NCI-H1092 treated with DMSO at 0.1 percent for 48 hours (cell line): ENCODE measurements at places on chromosomes 1 and 21.

GRCh38 chr1:206464456-206464964, 5.8 kb upstream of the IKBKE start:
- DNase-seq: no peak

- no peak for DNase-seq
These were observed 1.9 kb downstream of the CADM3 start for GRCh38 chr1:159173320-159173719.

DNA sequence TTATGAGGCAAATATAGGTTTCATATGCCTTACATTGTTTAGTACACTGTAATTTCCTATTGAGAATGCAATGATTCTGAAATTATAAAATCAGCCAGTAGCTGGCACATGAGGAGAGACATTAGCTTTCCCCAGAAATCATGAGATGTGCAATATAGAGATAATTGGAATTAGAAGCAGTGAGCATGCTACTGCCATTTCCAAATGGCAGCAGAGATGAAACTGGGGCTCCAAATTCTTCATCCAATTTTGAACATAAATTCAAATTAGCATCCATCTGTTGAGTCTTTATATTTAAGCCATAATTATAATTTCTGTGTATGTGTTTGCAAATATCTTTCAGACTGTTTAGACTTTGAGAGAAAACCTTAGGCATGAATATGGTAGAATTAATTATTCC, 28.8 kb downstream of the PTGER3 start:
- DNase-seq: no peak

DNA sequence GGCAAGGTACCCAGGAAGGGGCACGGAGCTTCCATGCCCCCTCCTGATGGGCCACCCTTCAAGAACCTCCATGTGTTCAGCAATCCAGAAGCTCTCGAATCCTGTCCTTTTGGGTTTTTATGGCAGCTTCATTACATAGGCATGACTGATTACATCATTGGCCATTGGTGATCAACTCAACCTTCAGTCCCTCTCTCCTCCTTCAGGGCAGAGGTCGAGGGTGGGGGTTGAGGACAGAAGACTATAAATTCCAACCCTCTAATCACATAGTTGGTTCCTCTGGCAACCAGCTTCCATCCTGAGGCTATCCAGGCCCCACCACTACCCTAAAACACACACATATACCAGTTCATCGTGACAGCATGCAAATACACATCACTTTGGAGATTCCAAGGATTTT, 135.7 kb downstream of the ZNF281 start:
- no peak for DNase-seq

- DNase-seq: no peak
These were observed 389.7 kb upstream of the RUNX1 start for GRCh38 chr21:35438643-35439404.

DNA sequence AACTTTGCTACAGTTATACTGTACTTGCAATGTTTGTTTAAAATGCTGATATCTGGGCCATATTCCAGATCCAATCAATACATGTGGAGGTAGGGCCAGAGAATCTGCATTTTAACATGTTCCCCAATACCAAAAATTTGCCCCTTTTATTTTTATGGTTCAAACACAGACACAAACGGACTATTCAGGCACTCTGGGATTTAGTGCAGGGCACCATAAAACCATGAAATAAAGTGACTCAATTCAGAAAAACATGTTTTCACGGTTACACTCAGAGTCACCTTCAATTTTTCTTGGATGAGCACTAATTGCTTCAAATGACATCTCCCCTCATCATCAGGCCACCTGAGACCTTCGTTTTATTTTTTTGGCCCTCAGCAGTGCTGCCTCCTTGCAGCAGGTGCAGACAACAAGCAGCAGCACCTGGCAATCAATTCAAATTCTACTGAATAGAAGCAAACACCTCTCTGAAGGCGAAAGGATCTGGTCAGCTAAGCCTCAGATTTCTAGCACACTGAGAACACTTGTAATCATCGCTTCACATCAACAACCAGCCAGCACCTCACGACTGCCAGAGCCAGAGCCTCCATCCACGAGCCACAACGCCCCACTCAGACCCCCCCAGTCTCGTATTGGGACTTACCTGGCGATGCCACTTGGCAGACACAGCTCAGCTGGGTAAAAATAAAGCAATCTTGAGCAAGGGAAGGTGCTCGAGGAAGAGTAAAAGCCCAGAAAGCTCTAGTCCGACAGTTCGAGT, 1.1 kb downstream of the ERO1B start:
- DNase-seq: peak; percentile 73
